ENCODE measurements at places on chromosomes 1 and 21. TPM values are rescaled to one million over a fixed set of nuclear protein-coding genes. Genes with fewer than 3 reads are reported as not detected.

S100A14 gene
- total RNA-seq: 0.33 TPM

FCRL5 gene
- total RNA-seq: not detected

LPAR3 gene
- total RNA-seq: 7.6 TPM

ANKRD34A gene
- total RNA-seq: 0.26 TPM

AMPD1 gene
- total RNA-seq: not detected

TENT5C gene
- total RNA-seq: 6.2 TPM

Measured in fibroblast of lung (primary cell).